NB4 (cell line): ENCODE measurements at places on chromosomes 11 and 22.
A peak's percentile ranks its signal among the peaks of the same experiment; 100 is the strongest.

DNA sequence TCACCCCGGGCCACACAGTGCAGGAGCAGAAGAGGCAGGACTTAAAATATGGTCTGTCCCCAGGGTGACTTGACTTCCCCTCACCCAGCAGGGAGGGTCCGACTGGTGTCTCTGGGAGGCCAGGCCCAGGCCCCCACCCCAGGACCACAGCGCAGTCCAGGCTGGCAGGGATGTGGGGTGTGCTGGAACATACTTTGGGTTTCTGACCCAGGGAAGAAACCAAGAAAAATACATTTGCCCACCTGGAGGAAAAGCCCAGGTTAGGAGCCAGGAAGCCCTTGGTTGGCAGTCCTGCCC is 5.2 kb downstream of the C1QTNF6 start:
- DNase-seq: no peak

GRCh38 chr11:6941970-6942369 is 15.7 kb downstream of the ZNF215 start:
- peak; percentile 6 for DNase-seq

GRCh38 chr22:21945453-21946261 is 7.0 kb downstream of the PPM1F start:
- no peak for DNase-seq

DNA sequence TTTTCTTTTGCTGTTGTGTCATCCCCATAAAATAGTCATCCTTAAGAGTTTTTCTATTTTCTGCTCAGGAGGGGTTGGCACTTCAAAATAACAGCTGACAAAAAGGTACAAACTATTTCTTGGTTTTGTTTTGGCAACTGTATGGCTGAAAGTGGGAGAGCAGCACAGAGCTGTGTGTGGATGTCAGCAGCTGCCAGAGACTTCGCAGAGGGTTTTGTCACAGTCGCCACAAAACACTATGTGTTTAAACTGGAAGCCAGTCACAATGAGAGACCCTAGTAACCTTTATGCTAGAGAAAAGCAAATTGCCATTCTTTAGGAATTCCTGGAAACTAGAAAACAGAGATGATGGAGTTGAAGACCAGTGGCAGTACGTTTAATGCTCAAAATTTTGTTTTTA is 189.6 kb upstream of the CCDC90B start:
- no peak for DNase-seq

DNA sequence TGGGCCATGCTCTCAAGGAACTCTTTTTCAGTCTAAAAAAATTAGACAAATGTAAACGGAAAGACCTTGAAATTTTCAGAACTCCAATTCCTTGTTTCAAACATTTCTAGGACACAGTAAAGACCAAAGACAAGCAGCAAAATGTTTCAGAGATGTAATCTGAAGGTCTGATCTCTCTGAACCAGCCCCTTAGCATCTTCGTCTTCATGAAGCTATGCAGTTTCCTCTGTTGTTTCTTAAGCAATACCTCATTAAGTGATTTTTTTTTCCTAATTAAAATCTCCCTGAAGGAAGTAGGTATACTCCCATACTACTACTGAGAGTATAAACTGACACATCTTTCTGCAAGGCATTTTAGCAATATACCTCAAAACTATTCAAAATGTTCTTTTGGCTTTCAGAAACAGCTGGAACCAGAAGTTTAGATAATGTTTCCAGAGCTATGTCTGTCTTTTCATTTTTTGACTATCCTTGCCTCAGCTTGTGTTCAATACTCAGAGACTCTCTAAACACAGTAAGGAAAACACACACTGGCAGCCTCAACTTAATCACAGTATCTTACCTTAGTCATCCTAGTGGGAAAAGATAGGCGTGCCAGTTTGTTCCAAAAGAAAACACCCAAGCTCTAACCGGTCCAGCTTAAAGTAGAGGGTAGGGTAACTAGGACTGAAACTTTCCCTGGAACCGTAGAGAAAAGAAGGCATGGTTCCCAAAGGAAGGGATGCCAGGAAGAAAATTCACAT is 25.1 kb downstream of the SBF2 start:
- no peak for DNase-seq

DNA sequence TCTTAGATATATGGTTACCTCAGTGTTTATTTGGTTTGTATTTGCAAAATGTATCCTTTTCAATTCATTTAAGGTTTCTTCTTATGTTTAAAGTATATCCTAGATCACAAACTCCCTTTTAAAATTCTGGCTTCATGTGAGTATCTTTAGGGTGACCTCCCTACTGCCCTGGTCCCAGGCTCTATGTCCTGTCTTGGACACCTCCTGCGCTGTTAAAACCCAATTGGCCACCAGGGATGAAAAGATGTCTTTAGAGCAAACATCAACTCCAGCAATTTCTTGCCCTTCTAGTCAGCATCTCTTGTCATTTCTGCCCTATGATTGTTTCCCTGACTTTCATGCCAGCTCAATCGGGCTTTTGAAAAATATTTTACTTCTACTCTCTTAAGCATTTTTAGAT is 28.8 kb upstream of the SYT13 start:
- DNase-seq: no peak

GRCh38 chr11:65571940-65572339 is 398 bp upstream of the FAM89B start:
- DNase-seq: peak; percentile 65

GRCh38 chr22:35315141-35315854 is 15.6 kb downstream of the TOM1 start:
- DNase-seq: no peak

DNA sequence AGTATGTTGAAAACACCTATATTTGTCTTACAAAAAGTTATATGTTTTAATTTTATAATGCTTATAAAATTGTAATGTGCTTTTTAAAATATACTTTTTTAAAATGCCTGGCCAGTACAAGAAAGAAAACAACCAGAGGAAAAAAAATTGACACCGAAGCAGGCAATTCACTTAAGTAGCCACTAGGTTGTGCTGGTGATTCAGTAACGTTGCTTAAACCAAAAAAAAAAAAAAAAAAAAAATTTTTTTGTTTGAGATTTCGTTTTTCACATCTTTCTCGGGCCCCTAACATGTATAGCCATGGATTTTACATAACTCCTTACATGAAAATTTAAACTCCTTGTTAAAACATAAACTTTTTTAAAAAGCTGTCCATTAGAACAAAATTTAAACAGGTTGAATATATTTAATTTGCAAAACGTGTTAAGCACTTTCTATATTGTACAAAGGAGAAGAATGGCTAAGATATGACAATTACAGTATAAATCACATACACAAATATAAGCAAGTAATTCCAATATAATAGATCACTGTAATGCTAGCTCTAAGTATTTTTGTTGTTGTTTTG is 9.2 kb downstream of the OR8B4 start:
- DNase-seq: peak; percentile 61
